ENCODE measurements at places on chromosomes 3 and 15.

- DNase-seq = no peak
These were observed 40.5 kb downstream of the SLC12A6 start for GRCh38 chr15:34297059-34297458.

DNA sequence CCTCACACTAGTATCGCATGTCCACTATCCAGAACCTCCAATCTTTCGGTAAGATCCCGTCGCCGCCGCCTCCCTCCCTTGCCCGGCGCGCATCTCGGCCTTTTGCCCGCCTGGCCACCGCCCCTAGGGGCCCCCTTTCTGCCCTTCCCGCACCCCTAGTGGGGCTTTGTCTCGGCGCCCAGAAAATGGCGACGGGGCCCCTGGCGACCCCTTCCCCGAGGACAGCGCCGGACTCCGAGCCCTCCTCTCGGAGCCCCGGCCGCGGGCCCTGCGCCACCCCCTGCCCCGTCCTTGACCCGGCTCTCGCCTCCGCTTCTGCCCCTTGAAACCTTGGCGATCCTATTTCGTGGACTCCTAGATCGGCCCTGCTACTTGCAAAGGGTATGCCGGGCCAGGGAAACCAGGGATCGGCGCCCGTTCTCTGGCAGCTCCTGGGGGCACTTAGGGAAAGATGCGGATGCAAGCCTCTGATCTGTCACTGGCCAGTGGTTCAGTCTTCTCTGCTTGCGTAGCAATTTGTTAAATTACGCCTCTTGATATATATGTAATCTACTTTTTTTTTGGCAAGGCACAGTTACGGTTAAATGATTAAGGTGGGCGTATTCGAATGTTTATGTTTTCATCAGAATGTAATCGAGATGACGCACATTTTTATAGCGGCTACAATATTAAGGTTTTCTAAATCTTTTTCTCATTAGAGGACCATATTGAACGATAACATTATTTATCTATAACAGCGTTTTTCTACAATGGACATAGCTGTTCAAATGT, 603 bp downstream of the EIF1B start:
- DNase-seq = no peak

GRCh38 chr3:54954022-54954421, 26.2 kb upstream of the LRTM1 start:
- no peak for DNase-seq

DNA sequence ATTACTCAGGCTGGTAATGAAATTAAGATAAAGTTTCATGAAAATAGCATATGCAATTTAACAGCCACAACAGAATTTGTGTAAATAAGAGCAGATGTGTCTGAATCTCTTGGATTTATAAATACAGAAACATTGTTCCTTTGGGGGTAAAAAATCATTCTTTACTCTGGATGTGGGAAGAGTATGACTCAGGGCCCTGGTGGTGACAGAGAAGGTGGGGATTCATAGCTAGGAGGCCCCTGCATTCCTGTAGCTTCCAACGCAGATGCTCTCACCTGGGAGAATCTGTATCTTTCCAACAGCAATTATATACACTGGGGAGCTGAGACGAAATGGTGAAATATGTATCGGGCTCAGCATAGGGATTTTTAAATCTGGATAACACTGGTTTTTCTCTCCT, 167.6 kb upstream of the CADPS start:
- DNase-seq = no peak

- DNase-seq = no peak
These were observed 2.4 kb downstream of the HTD2 start for GRCh38 chr3:58308728-58309127.

All from cortex of kidney (tissue), 1 donor.